ENCODE measurements at places on chromosomes 16 and 17. TPM values are rescaled to one million over a fixed set of nuclear protein-coding genes. Genes with fewer than 3 reads are reported as not detected.

The MYLK3 gene
- 1.6 TPM for total RNA-seq

The TMC7 gene
- total RNA-seq, result 1.9 TPM

The SYT17 gene
- total RNA-seq, result 7.4 TPM

The SLFN11 gene
- 37.7 TPM for total RNA-seq

The KRT12 gene
- total RNA-seq, result not detected

The CACNG4 gene
- 10.1 TPM for total RNA-seq

The ACSM2A gene
- total RNA-seq, result not detected

The KRT24 gene
- total RNA-seq, result not detected

The GINS2 gene
- total RNA-seq, result 14.8 TPM

The PRSS21 gene
- total RNA-seq, result not detected

The PTGES3L gene
- total RNA-seq, result 1.5 TPM

The PRR11 gene
- total RNA-seq, result 15.1 TPM

The ODAD4 gene
- 1.7 TPM for total RNA-seq

The RSL1D1 gene
- total RNA-seq, result 177 TPM

The ITGAD gene
- total RNA-seq, result not detected

The FBXW10 gene
- total RNA-seq, result 0.16 TPM

The EPX gene
- not detected for total RNA-seq

The SREBF1 gene
- total RNA-seq, result 181 TPM

The CANT1 gene
- total RNA-seq, result 79.3 TPM

The KIFC3 gene
- 38.7 TPM for total RNA-seq

The RPH3AL gene
- 15.4 TPM for total RNA-seq

The NPIPB6 gene
- 6.6 TPM for total RNA-seq

The FAAP100 gene
- total RNA-seq, result 37.2 TPM

The RNF112 gene
- total RNA-seq, result 4.8 TPM

The GPR179 gene
- total RNA-seq, result 0.22 TPM

The ADGRG1 gene
- total RNA-seq, result 67.1 TPM

The FBXL20 gene
- 29.1 TPM for total RNA-seq

The MMP2 gene
- 383 TPM for total RNA-seq

The C17orf113 gene
- 4.4 TPM for total RNA-seq

The PGP gene
- total RNA-seq, result 15.2 TPM

The PRPF8 gene
- total RNA-seq, result 331 TPM

The UTS2R gene
- total RNA-seq, result 7.6 TPM

The GPR142 gene
- total RNA-seq, result not detected

The SEPTIN1 gene
- total RNA-seq, result 0.86 TPM

The DNAH17 gene
- total RNA-seq, result 0.14 TPM

The KRTAP9-2 gene
- not detected for total RNA-seq

The SLC16A11 gene
- 5.1 TPM for total RNA-seq

The KRT33B gene
- not detected for total RNA-seq

The EPOP gene
- 3.7 TPM for total RNA-seq

The TMEM106A gene
- 13.3 TPM for total RNA-seq
